ENCODE measurements at places on chromosomes 1 and 21.

GRCh38 chr1:149965440-149965839, 28.8 kb upstream of the MTMR11 start:
- no peak for DNase-seq

DNA sequence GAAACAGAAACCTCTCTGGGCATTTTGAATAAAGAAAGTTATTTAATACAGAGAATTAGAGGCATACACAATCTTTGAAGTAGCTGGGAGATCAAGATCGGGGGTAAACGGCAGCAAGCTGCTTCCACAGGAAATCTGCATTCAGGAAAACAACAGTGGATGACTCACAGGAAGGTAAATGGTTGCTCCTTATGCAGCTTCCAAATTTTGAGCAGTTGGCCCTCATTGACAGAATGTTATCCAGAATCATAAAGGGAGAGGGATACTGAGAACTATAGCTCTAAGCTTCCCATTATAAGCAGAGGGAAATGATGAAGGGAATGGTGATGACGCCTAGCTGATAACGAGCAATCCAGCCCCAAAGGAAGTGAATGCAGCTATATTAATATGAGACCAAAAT, 28.6 kb downstream of the ZMYND12 start:
- DNase-seq = no peak

- peak; percentile 86 for DNase-seq
Observed at GRCh38 chr1:64469977-64470664, at the start of gene CACHD1. TSS of gene CACHD1 (plus strand) at chr1:64470129. CDS start at chr1:64470745, 616 bp downstream.

DNA sequence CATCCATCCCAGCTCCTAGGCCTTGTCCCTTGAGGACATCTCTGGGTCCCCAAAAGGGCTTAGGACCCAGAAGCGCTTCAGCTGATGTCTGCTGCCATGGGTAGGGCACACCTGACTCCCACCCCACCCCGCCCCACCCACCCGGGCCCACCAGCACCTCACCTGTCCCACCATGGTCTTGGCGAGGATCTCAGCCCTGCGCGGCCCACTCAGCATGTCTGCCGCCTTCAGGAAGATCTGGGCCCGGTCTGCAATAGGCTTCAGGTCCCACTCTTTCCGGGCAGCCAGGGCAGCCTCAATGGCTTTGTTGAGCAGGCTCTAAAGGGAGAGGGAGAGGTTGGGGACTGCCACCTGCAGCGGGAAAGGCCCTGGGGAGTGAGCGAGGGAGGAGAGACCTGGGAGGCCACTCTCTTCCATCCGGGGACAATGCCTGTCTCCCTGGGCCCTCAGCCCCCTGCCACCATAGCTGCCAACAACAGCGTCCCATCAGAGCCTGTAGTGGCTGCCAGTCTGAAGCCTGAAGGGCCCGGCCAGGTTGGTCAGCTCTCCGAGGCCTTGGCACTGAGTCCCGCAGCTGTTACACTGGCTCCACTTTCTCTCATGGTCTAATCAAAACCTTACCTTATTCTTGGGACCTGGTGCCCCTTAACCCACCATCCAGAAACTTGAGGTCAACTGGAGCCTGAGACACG, 16.9 kb downstream of the ALDH4A1 start:
- DNase-seq = no peak

DNA sequence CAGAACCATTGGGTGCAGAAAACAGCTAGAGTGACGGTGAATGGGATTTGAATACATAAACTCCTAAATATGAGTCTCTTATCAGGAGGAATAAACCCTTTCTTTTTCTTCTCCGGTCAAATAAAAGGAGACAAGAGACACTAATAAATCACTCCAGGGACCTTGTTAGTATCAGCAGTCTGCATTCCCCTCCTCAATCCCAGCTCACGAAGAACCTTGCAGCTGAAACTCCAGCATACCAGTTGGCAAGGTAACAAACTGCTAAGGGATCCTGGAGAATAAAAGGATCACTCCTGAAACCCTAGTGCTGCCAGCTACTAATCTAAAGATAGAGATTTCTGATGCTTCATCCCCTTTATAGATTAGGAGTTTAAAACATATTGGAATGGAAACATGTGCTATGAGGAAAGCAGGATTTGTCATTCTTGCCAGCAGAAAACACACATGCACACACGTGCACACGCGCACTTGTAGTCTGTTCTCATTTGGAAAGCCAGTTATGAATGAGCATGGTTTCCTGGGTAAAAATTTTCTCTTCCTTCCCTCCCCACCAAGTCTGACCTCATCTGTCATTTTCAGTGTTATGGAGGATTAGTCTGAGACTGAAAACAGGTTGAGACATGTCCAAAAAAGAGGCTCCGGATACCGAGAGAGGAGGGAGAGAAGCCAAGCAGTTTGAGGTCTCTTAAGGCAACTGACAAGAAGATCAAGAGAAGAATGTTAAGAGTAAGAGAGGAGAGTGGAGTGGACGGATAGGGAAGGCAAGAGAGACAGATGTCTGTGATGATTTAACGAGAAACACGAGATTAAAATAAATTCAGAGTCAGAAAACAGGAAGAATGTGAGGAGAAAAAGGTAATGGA, 10.9 kb downstream of the IER5 start:
- no peak for DNase-seq

DNA sequence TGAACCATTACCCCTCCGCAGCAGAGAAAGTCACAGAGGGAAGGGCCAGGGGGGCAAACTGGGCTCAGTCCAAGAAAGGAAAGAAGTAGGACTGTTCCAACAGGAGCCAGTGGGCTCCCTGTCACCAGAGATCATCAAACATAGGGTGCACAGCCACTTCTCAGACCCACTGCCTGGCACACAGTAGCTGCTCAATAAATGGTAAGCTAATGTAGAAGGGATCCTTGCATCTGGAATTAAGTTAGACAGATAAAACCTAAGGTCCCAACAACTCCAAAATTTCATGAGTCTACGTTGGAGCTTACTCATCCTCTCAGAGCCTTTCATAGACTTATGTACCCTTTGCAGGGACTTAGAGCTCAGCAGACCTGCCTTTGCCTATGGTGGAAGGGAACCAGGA, 3.5 kb downstream of the BLACAT1 start:
- DNase-seq = no peak

All from type B pancreatic cell (in vitro differentiated cells).